Fibroblast of lung (primary cell): ENCODE measurements at places on chromosomes 1 and 21. TPM values are rescaled to one million over a fixed set of nuclear protein-coding genes. Genes with fewer than 3 reads are reported as not detected.

DNA sequence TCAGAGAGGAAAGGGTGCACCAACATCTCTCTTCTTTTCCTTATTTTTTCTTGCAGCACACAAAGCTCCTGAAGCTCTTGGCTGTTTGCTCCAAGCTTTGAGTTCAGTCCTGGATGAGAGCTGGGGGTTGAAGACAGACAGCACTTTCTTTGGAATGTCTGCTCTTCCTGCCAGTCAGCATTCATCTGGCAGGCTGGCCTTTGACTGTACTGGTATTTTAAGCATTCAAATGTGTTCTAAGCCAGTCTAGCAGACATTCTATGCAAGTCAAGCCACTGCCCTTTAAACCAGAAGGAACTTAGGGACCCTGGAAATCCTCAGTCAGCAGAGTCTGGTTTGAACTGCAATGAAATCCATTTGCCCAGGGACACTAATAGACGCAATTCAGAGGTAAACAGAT, 45.0 kb downstream of the XCL1 start:
- DNase-seq: no peak

GRCh38 chr21:39115576-39116235, 67.5 kb downstream of the PSMG1 start:
- DNase-seq: peak; percentile 27

GRCh38 chr1:160544647-160545046, 21.6 kb upstream of the SLAMF6 start:
- no peak for DNase-seq

DNA sequence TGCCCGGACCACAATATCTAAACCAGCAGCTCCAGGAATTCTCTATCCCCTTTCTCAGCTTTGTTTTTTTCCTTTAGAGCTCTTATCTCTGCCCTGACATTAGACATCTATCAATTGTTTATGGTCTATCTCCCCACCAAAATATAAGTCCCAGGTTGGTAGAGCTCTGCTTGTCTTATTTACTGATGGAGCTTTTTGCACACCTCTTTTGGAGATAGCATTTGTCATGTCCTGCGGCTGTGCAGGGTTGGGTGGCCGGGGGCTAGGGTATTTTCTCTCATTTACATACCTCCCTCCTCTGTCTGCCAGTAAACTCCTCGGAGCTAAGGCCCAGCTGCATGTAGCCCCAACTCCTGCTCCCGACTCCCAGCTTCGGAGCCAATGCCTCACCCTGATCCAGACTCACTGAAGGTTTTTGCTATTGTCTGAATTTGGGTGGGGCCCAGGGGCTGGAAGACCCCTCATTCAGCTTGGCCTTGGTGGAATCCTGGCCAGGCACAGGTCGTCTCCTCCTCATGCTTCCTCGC, 11.1 kb upstream of the PDE9A start:
- no peak for DNase-seq

GRCh38 chr1:8314346-8315280, 3.3 kb upstream of the SLC45A1 start:
- peak; percentile 80 for DNase-seq

- DNase-seq: no peak
These were observed 368.3 kb upstream of the OLFM3 start for GRCh38 chr1:102365071-102365470.

DNA sequence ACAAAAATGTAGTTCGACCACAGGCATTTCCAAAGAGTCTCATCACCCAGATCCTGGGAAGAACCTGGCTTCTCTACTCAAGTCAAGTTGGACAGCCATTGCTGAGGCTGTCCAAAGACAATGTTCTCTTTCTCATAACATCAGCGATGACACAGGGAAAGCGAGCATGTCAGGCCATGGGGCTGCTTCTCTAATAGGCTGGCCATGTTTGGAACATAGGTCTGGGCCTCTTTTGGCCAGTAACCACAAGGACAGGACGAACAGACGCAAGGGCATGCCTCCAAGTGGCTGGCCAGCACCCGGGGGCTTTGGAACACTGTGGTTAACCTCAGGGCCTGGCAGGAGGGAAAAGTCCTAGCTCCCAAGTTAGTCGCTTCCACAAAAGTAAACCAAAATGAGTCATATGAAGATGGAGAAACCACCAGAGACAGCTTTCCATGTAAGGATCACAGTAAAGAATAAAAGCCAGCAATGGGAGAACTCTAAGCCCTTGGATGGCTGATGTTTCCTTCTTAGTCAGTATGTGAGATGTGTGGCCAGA, 80.6 kb upstream of the SLC44A3 start:
- DNase-seq: peak; percentile 99

DNA sequence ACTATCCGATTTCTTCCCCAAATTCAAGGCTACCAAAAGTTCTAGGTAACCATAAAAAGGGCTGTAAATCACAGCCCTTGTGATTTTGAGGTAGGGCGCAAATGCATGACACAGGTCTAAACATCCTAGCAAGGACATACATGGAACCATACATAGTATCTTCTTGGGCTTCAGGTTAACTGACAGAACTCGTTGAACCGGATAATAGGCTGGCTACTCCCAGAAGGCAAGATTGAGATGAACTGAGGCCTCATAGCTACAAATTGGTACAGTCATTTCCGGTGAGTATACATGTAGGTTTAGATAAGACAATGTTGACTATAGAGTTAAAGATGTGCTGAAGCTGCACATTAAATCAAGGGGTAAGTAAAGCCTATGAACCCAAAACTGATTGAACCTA, 27.3 kb upstream of the TP53BP2 start:
- DNase-seq: no peak

GRCh38 chr1:220767312-220768125, 19.2 kb upstream of the MTARC1 start:
- DNase-seq: peak; percentile 81

TMEM200B gene
- 17.7 and 18.5 TPM in 2 replicates for total RNA-seq

PPIAL4G gene
- not detected in 2 replicates for total RNA-seq

FCMR gene
- total RNA-seq: 0.26 and 0.33 TPM in 2 replicates
